ENCODE measurements at places on chromosomes 1 and 21.

- DNase-seq: no peak
Measured at GRCh38 chr1:20666804-20667203, 5.6 kb upstream of the DDOST start.

DNA sequence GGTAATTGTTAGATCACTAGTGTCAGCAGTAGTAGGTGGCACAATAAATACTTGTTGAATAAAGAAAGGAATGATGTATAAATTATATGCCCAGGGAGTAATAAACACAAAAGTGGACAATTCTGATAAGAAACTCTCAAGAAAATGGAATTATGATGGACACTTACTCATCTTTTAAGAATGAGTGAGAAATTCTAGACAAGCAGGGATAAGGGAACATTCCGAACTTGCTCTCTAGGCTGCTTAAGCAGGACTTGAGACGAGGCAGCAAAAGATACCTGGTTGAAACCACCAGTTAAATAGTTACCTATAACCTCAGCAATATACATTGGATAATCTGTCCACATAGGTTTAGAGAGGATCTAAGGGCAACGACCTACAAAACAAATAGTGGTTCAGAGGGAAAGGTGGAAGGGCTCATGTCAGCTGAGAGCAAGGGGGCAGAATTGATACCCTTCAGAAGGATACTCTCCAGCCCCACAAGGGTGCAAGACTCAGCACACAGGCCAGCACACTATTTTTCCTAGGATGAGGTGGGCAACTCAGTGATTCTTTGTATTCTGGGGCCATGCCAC is 46.3 kb downstream of the XCL2 start:
- DNase-seq: no peak

- no peak for DNase-seq
Measured at GRCh38 chr21:46160907-46161632, 5.7 kb upstream of the FTCD start.

DNA sequence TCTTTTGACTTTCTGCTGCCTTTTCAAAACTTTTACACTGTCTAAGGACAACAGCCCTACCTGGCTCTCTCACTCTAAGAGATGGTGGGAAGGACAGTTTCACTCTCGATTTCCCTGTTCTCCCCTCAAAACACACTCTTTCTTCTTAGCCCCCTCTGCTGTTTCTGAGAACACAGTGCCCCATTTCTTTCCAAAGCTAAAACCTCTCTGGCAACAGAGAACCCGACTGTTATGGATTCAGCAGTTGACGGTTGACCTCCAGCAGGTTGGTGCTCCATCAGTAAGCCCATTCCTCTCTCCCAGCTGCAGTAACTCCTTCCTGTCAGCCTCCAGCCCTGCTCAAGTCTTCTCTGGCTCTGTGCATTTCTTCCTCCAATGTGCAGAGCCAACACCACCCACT is 88.2 kb upstream of the ABCD3 start:
- no peak for DNase-seq

DNA sequence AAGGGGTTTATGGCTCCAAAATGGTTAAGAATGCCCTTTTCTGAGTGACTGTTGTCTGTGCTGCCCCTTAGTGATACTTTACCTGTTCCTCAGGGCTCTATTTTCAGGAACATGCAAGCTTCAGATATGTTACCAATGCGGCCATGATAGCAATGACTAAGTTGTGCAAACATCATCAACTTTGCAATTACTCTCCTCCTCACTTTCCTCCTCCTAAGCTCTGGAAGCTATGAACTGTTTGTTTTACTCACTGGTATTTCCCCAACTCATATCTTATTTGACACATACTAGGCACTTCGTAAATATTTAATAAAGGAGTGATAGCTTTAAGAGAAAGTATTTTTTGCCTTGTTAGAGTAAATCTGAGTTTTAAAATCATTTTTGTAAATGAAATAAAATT is 53.8 kb downstream of the RWDD3 start:
- no peak for DNase-seq

GRCh38 chr1:201883786-201884185 is 4.9 kb upstream of the SHISA4 start:
- no peak for DNase-seq

DNA sequence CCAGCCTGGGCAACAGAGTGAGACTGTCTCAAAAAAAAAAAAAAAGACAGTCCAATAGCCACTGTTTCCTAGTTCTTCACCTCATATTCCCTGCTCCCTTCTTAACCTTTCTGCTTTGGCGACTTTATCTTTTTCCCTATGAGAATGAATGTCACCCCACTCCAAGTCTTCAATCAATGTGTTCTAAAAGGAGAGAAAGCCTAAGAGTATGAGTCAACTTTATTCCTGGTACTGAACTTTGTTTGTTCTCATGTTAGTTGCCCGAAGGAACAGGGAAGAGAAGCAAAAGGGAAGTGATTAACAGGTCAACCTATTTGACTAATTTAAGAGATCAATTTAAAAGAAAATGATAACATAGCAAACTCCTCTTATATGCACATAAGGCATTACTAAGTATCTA is 39.9 kb upstream of the SLC16A1 start:
- no peak for DNase-seq

- DNase-seq: no peak
Measured at GRCh38 chr1:11309385-11309784, 36.4 kb downstream of the UBIAD1 start.

DNA sequence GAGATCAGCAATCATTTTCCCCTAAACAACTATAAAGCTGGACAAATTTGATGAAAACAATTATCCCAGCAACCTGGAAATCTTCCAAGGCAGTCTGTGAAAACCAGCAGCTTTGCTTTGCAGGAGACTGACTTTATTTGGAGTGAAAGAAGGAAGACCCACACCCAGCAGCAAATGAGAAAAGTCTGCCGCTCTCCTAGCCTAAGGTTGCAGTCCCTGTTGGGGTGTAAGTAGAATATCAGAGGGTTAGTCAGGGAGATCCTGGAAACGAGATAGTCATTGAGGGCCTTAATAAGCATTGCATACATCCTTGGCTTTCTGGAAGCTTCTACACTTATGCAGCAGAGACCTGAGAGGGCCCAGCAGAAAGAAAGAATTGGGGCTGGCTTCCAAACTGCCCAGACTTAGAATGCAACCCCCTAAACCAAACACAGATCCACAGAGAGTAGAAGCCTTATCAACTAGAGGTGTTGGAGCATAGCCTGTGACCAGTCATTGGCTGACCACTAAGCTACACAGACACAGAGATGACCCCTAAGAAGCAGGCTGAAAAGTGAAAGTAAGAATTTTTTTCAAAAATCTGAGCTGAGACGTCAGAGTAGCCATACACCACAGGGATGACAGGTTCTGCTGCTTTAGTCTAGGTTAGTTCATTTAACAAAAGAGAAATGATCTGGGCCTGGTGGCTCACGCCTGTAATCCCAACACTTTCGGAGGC is 98.3 kb downstream of the LYPLAL1 start:
- DNase-seq: no peak

DNA sequence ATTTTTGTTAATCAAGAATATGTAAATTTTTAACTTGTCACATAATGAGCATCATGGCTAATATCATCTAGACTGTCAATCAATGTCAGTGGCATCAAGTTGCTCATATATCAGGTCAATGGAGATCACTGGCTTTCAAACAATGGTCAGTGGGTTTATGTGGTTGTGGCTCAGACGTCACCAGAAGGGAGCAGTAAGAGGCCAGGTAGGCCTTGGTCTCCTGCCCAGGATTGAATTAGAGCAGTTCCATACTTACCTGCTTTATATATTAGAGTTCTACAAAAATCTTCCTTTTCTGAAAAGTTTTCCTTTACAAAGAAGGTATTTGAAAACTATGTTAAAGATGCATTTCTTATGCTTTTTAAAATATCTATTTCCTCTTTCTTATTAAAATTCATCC is 206.3 kb upstream of the B3GALT2 start:
- DNase-seq: no peak

DNA sequence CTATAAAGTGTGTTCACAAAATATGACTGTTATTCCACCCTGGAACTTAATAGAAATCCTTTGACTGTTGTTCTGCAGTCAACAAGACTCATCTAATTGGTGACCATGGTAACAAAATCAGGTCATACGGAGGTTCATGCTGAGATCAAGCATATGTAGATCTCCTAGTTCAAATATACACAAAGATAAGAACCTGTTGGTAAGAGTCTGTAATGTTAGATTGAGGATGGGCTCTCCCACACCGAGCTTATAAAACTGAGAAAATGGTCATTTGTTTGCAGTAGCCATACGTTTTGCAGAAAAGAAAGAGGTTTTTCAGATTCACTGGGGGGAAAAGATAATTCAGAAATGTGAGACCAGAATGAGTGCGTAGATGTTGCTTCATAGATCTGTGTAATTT is 468.1 kb downstream of the RPS6KC1 start:
- DNase-seq: no peak

DNA sequence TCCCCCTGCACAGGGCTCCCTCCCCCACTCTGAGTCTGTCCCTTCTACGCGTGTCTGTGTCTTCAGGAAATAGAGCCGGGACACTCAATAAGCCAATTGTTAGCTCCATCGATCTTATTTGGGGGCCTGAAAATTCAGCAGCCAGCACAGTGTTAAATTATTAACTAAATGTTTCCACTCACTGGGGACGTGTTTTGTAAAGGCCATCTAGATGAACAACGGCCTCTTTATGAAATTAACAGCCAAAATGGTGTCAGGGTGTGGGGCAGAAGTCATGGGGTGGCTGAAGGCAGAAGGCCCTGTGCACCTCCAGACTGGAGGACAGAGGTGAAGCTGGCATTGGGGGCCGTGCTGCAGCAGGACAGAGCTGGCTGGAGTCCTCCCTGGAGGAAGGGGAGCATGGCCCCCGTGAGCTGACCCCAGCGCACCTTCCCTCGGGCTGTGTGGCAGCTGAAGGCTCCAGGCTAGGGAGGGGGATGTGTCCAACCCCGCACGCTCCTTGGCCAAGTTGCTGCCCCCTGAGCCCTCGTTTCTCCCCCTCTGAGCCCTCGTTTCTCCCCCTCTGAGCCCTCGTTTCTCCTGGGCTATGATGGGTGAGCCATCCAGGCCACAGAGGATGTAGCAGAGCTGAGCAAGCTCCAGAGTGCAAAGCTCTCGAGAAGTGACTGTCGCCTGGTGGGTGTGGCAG is 113.8 kb upstream of the ARHGEF16 start:
- DNase-seq: no peak

DNA sequence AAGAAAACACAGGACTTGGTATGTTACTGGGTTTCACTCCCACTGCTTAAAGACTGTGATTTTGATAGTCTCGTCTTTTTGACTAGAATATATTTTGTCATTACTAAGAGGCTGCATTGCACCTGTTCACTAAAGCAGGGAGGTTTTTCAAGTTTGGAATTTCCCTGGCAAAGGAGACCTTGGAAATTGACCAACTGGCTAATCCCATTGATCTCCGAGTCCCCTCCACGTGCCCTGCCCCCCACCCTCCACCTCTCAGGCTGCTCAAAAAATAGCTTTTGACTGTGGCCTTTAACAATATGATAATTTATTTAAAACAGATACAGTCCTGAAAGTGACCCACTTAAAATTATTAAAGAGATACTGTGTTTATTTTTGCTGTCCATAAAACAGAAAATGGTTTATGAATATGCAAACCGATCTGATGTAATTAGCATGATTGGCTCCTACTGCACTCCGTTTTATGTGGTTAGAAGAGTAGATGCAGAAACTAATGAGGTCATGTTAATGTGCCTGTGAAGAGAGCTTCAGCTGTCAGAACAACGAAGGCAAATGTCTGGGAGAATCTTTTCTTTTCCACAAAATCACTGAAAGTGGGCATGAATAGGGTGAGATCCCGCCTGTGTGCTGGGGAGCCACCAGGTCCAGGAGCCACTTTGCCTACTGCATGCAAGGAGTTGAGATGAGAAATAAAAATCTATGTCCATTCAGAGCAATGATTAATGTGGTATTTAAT is 361.5 kb downstream of the RRAGC start:
- DNase-seq: no peak

GRCh38 chr21:15222707-15223106 is 157.9 kb upstream of the NRIP1 start:
- peak; percentile 58 for DNase-seq

- DNase-seq: no peak
Measured at GRCh38 chr1:116997636-116998035, 3.9 kb upstream of the CD101 start.

GRCh38 chr1:93616996-93617669 is 64.5 kb downstream of the BCAR3 start:
- DNase-seq: no peak

DNA sequence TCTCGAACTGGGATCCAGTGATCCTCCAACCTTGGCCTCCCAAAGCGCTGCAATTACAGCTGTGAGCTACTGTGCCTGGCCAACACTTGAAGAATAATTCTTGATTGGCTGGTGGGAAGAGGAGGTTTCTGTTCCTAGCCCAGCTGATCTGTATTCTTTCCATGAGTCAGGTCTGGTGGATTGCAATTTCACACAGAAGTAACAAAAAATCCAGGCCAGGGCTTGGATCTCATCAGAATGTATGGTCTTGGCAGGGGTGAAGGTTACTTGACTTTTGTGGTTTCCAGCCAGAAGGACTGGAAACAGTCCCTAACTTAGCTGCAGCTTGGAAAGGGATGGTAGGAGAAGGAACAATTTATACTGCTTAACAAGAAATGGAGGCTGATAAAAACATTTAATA is 5.1 kb upstream of the HP1BP3 start:
- no peak for DNase-seq

- peak; percentile 72 for DNase-seq
Measured at GRCh38 chr1:98086156-98086555, 165.3 kb upstream of the DPYD start.

DNA sequence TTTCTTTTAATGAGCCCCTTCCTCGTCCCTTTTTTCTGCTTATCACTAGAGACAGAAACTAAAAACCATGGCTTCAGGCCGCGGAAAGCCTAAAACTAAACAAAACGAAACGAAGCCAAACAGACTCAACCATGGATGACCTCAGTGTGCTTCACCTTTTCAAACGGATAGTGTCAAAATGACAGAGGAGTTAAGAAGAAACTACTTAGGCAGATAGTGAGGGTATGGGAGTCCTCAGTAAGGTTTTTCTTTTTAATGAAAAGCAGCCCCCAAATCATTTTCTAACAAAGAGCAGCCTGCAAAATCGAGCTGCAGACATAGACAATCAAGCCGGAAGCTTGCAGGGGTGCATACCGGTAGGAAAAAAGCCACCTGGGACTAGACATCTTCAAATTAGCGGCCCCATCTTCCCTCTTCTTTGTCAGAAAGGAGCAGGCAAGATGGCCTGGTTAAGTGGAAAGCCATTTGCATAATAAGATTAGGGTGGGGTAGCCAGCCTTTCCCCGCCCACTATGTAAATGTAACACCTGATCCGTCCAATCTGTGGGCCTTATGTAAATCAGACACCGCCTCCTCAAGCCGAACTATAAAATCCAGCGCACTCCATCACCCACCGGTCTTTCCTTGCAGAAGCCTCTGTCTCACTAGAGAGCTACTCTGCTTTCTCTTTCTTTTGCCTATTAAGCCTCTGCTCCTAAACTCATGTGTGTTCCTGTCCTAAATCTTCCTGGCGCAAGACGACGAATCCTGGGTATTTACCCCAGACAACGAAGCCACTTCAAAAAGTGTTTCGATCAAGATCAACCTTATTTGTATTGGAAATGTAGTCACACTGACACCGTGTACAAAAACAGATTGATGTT is 6.2 kb upstream of the ERO1B start:
- DNase-seq: no peak

DNA sequence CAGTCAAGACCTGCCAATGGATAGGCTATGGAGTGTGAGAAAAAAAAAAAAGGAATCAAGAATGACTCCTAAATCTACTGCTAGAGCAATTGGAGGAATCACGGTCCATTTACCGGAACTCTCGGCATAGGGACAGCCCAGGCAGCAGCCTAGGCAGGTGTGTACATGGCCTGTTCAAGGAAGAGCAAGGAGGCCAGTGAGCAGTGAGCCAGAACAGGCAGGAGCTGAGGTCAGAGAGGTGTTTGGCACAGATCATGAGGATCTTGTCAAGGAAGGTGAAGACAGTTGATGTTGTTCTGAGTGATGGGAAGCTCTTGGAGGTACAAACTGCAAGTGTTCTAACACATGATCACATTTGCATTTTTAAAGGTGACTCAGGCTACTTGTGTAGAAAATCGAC is 40.6 kb upstream of the HHAT start:
- no peak for DNase-seq
